H1 (cell line): ENCODE measurements at places on chromosomes 6 and 20. TPM values are rescaled to one million over a fixed set of nuclear protein-coding genes. Genes with fewer than 3 reads are reported as not detected.

Gene FERMT1
- 16.5 and 17.8 TPM in 2 replicates for total RNA-seq

Gene CALHM5
- 0.09 and 0.17 TPM in 2 replicates for total RNA-seq

Gene IL17F
- total RNA-seq, result not detected in 2 replicates

Gene RHAG
- total RNA-seq, result not detected in 2 replicates

Gene TRIM10
- not detected in 2 replicates for total RNA-seq

Gene FOXS1
- total RNA-seq, result not detected in 2 replicates

Gene MATN4
- 4.0 and 4.4 TPM in 2 replicates for total RNA-seq

Gene TREM2
- not detected in 2 replicates for total RNA-seq

Gene SRPK1
- total RNA-seq, result 102 and 116 TPM in 2 replicates

Gene SYTL3
- 0.42 and 0.99 TPM in 2 replicates for total RNA-seq

Gene C20orf144
- 0.23 and 0.24 TPM in 2 replicates for total RNA-seq

Gene OR12D3
- not detected in 2 replicates for total RNA-seq

GRCh38 chr6:144314003-144314485, 28.9 kb downstream of the UTRN start:
- H3K4me1 ChIP-seq, result no peaks in the 10 kb centered on the region
- H3K4me3 ChIP-seq, result no peak overlapping the region
- no peak overlapping the region for H3K27ac ChIP-seq
- H3K36me3 ChIP-seq, result no peaks in the 10 kb centered on the region
- no peak for DNase-seq
- no peaks in the 10 kb centered on the region for H3K27me3 ChIP-seq

GRCh38 chr6:27053738-27054137, 193.8 kb upstream of the PRSS16 start:
- H3K27ac ChIP-seq, result no peak overlapping the region
- no peaks in the 10 kb centered on the region for H3K36me3 ChIP-seq
- no peaks in the 10 kb centered on the region for H3K27me3 ChIP-seq
- H3K4me3 ChIP-seq, result no peak overlapping the region
- DNase-seq, result no peak
- no peaks in the 10 kb centered on the region for H3K4me1 ChIP-seq

DNA sequence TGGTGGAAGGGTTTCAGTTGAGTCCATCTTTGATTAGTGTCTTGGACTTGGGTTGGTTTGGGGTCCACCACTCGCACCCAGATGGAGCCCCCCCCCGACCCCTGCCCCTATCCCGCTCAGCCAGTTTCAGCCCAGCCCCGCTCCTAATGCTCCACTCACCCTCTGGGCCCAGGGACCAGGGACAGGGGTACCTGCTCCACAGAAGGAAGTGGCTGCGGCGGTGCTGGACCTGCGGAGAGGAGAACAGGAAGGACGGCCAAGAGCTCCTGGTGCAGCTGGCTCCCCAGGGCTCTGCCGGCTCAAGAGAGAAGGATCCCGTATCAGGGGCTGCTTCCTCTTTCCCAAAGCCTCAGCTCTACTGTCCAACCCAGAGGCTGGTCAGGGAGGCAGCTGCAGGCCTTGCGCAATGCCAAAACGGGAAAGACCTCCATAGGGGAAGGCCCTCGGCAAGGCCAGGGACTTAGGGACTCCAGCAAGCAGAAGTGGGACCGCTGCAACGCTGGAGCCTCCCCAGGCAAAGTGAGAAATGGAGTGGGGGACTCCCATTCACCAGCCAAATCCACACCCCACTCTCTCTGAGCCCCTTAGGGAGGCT, at the start of gene SIGLEC1:
Gene SIGLEC1 (minus strand): TSS at position 322 of the 595 bp plus-strand sequence. CDS start 5,472 bp downstream, outside the sequence.
- no peaks in the 10 kb centered on the region for H3K27me3 ChIP-seq
- no peaks in the 10 kb centered on the region for H3K36me3 ChIP-seq
- H3K4me3 ChIP-seq, result no peak within 1 kb of the TSS
- H3K27ac ChIP-seq, result no peak within 1 kb of the TSS

DNA sequence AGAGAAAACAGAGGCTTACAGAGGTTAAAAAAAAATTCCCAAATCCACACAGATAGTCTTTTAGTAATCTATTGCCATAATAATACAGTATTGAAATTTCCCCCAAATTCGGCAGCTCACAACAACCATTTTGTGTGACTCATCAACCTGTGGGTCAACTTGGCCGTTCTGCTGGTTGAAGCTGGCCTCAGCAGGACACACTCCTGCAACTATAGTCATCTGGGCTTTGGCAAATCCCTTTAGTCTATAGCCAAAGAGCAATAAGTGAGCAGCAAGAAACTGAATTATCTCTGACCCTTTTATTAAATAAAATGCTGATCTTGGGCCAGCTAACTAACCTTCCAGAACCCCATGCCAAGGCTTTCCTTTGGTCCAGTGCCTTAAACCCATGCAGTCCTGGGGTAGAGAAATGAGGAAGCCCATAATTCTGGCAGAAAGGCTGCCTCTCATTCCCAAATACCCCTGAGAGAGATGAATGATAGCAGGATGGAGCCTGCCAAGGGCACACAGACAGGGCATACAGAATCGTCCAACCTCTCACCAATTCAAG, 17.2 kb upstream of the SNAP25 start:
- H3K36me3 ChIP-seq, result no peaks in the 10 kb centered on the region
- H3K4me3 ChIP-seq, result no peak overlapping the region
- DNase-seq, result no peak
- H3K27me3 ChIP-seq, result no peaks in the 10 kb centered on the region
- H3K4me1 ChIP-seq, result no peaks in the 10 kb centered on the region

DNA sequence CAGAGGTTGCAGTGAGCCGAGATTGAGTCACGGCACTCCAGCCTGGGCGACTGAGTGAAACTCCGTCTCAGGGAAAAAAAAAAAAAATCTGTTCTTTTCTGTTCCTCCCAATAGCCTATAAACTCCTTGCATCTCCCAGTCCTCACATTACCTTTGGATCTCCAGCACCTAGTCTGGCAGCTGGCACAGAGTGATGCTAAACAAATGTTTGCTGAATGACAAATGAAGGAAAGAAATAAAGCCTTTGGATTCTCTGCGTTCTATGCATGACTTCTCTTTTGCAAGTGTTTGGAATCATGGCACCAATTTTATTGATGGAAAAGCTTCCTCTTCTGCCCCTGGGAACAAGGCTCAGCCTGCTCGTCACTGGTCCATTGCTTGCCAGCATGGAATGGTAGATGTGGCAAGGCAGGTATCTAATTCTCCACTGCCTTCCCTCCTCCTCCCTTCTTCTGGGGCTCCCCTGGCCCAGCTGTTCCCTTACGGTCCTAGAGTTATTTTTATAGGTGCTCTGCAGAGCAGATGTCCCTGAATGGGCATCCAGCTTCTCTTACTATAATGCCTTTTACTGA, 53.6 kb upstream of the FYN start:
- no peak overlapping the region for H3K27ac ChIP-seq
- no peak overlapping the region for H3K4me3 ChIP-seq
- H3K4me1 ChIP-seq, result peaks cover 3% of the 10 kb centered on the region
- no peak for DNase-seq
- no peaks in the 10 kb centered on the region for H3K36me3 ChIP-seq
- no peaks in the 10 kb centered on the region for H3K27me3 ChIP-seq

DNA sequence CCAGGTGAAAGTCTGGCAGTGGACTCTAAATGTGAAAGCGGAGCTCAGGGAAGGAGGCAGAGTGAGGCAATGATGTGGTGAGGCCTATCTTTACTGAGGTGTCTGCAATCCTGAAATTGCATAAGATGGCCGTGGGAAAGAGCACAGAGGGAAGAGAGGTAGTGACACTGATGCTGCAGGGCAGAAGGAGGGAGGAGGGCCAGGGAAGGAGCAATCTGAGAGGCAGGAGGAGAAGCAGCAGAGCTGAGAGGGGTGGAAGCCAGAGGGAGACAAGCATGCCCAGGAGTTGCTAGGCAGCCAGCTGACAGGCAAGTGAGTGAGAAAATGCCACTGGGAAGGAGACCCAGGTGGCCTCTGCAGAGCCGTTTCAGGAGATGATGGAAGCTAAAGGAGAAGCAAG, 97.4 kb upstream of the CNR1 start:
- no peaks in the 10 kb centered on the region for H3K36me3 ChIP-seq
- H3K27ac ChIP-seq, result no peak overlapping the region
- H3K27me3 ChIP-seq, result no peaks in the 10 kb centered on the region
- H3K4me1 ChIP-seq, result no peaks in the 10 kb centered on the region
- no peak for DNase-seq
- H3K4me3 ChIP-seq, result no peak overlapping the region

DNA sequence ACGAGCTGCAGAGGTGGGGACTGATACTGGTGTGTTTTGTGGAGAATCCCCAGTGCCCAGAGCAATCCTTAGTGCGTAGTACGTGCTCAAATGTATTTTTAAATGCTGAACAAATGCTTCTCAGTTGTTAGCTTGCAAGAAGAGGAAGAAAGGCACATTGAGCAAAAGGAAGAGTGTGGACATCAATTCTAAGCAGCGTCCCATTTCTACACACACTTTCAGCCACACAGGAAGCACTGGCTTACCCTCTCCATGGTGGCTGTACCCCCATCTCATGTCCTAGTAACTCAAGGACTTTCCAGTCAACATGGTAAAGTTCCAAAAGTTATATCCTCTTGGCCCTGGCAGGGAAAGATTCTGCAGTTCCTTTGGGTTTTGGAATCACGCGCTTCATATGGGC, 98.8 kb upstream of the NXT1 start:
- no peaks in the 10 kb centered on the region for H3K36me3 ChIP-seq
- no peaks in the 10 kb centered on the region for H3K27me3 ChIP-seq
- no peaks in the 10 kb centered on the region for H3K4me1 ChIP-seq
- DNase-seq, result no peak
- H3K27ac ChIP-seq, result no peak overlapping the region
- H3K4me3 ChIP-seq, result no peak overlapping the region

DNA sequence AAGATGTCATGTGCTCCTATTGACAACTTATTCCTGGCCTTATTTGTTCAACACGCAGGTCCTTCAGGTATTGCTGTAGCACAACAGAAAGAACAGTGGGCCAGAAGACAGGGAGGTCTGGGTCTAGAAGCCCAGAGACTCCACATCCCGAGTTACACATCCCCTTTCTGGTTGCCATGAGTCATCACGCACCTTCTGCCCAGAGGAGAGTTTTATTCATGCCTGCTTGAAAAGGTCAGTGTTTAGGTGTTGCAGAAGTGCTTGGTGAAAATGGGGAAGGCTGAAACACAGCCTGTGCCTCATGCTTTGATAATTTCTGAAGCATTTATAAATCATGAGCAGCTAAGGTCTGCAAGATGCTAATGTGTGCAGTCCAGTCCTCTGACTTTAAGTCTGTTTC, 256.4 kb downstream of the GMPR start:
- H3K36me3 ChIP-seq, result no peaks in the 10 kb centered on the region
- H3K27me3 ChIP-seq, result no peaks in the 10 kb centered on the region
- H3K4me3 ChIP-seq, result no peak overlapping the region
- H3K4me1 ChIP-seq, result peaks cover 13% of the 10 kb centered on the region
- DNase-seq, result no peak
- H3K27ac ChIP-seq, result no peak overlapping the region

GRCh38 chr20:32987044-32987825, 17.0 kb downstream of the SUN5 start:
- no peaks in the 10 kb centered on the region for H3K27me3 ChIP-seq
- H3K4me1 ChIP-seq, result no peaks in the 10 kb centered on the region
- H3K27ac ChIP-seq, result no peak overlapping the region
- H3K4me3 ChIP-seq, result no peak overlapping the region
- DNase-seq, result no peak

- no peaks in the 10 kb centered on the region for H3K36me3 ChIP-seq
- no peak overlapping the region for H3K4me3 ChIP-seq
- H3K4me1 ChIP-seq, result peaks cover 5% of the 10 kb centered on the region
- no peak for DNase-seq
- H3K27ac ChIP-seq, result no peak overlapping the region
- H3K27me3 ChIP-seq, result no peaks in the 10 kb centered on the region
Observed at GRCh38 chr20:53751620-53752318, 158.1 kb upstream of the ZNF217 start.

DNA sequence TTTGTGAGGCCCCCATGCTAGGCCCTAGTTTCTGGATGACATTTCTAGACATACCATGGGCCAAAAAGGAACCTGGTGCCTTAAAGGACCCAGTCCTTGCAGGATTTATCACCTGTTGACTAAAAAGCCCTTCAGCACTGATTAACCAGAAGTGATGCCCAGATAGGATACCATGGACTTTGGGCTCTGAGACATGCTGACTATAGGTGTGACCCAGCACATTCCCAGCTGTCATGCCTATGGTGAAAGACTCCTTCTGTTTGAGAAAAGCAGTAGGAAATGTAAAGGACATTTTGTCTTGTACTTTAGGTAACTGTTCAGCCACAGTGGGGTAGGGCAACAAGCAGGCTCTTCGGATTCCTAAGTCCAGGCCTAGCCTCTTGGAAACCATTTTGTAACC, 724.2 kb downstream of the CD109 start:
- H3K27ac ChIP-seq, result no peak overlapping the region
- no peaks in the 10 kb centered on the region for H3K4me1 ChIP-seq
- no peak overlapping the region for H3K4me3 ChIP-seq
- no peaks in the 10 kb centered on the region for H3K36me3 ChIP-seq
- H3K27me3 ChIP-seq, result no peaks in the 10 kb centered on the region

DNA sequence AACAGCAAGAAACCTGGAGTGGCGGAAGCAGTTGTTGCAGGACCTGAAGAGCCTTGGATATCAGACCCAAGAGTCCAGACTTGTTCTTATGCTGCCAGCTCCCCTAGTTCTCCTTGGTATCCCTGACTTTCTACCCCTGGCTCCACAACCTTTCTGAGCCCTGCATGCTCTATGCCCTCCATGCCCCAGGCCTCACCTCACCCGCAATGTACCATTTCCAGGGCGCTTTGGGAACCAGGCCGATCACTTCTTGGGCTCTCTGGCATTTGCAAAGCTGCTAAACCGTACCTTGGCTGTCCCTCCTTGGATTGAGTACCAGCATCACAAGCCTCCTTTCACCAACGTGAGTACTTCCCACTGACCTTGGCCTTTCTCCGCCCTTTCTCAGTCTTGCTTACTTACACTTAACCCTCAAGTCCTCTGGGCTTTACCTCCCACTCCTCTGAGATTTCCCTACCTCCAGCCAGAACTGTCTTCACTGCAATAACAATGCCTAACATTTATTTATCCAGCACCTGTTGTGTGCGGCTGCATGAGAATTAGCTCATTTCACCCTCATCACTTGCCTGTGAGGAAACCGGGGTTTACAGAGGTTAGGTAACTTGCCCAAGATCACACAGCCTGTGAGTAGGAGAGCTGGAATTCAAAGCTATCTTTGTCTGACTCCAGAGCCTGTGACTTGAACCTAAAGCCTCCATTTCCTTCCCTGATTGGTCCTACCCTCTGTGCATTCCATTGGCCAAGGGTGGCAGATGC, 2.3 kb downstream of the POFUT1 start:
- no peak for DNase-seq
- H3K4me3 ChIP-seq, result no peak overlapping the region
- peaks cover 13% of the 10 kb centered on the region; the same call in 1 of the 2 replicates for H3K36me3 ChIP-seq
- H3K27ac ChIP-seq, result no peak overlapping the region
- peaks cover 11% of the 10 kb centered on the region for H3K4me1 ChIP-seq

- no peak overlapping the region for H3K27ac ChIP-seq
- no peaks in the 10 kb centered on the region for H3K27me3 ChIP-seq
- H3K4me3 ChIP-seq, result no peak overlapping the region
- H3K4me1 ChIP-seq, result no peaks in the 10 kb centered on the region
- DNase-seq, result no peak
Observed at GRCh38 chr6:43331891-43332290, 23.3 kb upstream of the CRIP3 start.

DNA sequence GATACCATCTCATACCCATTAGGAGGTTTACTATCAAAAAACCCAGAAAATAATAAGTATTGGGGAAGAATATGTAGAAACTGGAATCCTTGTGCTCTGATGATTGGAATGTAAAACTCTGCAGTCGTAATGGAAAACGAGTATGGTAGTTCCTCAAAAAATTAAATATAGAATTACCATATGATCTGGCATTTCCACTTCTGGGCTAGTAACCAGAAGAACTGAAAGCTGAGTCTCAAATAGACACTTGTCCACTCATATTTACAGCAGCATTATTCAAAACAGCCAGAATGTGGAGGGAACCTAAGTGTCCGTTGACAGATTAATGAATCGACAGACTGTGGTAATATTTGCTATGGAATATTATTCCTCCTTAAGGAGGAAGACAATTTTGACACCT, 44.3 kb downstream of the FOXC1 start:
- no peaks in the 10 kb centered on the region for H3K4me1 ChIP-seq
- H3K27me3 ChIP-seq, result no peaks in the 10 kb centered on the region
- H3K36me3 ChIP-seq, result no peaks in the 10 kb centered on the region
- no peak overlapping the region for H3K4me3 ChIP-seq
- H3K27ac ChIP-seq, result no peak overlapping the region
- no peak for DNase-seq
